HAP-1 (cell line): ENCODE measurements at places on chromosomes 5 and 9.

GRCh38 chr9:13806714-13807113 is 507.2 kb downstream of the NFIB start:
- DNase-seq: no peak

DNA sequence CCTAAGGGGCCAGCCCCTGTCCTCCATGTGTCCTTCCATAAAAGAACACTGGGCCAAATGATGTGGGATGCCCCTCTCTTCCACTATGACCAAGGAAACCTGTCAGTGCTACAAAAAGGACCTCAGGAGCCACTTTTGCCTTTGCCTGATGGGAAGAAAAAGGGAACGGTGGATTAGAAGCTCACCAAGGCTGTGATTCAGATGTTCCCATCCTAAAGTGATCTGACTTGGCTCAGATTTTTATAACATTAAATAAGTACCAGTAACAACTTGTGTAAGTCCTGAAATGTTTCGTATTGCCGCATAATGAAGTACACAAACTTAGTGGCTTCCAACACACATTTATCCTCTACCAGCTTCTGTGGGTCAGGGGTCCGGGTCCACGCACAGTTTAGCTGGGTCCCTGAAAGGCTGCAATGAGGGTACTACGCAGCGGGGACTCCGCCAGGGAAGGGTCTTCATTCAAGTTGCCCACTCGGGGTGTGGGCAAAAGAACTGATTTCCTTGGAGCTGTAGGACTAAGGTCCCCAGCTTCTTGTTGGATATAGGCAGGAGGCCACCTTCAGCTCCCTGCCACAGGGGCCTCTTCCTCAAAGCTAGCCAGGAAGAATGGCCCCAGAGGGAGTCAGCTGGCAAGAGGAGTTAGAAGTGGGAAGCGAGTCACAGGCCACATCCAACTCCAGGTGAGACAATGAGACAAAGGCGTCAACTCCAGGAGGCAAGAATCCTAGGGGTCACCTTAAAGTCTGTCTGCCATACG is 60.4 kb downstream of the RAPGEF1 start:
- no peak for DNase-seq

GRCh38 chr9:114072184-114073140 is 5.6 kb downstream of the AMBP start:
- DNase-seq: no peak

- DNase-seq: no peak
Observed at GRCh38 chr5:55911784-55912653, 60.9 kb downstream of the IL31RA start.

DNA sequence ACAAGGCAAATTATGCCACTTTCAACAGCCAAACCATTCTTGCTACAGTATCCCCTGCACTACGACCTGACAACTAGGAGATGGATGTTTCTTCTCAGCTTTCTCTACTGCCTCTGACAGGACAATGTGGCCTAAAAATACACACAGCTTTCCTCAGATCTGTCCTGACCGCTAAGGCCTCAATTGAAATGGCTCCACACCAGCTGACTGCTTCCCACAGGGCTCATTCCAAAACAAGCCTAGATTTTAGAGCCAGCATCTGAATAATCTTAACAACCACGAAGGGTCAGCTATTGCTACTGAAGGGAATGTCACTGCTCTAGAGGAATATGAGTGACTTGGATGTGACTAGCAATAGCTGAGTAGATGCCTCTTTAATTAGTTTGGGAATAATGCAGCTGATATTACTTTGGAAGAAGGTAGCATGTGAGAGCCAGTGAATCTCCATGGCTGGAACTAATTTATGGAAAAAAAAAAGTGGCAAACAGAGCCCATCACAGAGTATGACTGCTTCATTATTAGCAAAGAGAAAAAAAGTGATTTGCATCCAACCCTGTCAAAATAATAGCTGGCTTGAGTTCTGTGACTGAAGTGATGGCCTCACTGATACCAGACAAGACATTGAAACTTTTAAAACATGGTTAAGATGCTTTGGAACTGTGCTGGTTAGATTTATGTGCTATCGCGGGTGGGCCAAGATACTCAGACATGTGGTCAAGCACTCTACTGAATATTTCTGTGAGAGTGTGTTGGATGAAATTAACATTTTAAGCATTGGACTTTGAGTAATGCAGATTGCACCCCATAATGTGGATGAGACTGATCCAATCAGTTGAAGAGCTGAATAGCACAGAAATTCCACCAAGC is 450.2 kb downstream of the NR2F1-AS1 start:
- no peak for DNase-seq

- no peak for DNase-seq
Observed at GRCh38 chr5:107682533-107682932, 11.8 kb upstream of the EFNA5 start.

DNA sequence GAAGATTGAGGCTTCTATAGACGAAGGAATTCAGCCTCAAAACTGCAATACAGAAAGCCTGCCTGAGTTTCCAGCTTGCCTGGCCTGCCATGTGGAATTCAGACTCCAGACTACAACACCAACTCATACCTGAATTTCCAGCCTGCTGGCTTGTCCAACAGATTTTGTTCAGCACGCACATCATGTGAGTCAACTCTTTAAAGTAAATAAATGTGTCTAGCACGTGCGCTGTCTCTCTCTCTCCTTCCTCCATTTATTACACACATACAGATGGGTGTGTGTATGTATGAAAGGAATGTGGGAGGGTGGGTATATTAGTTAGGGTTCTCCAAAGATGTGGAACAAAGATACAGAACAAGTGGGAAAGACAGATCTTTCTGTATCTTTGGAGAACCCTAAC is 82.4 kb upstream of the TAS2R1 start:
- no peak for DNase-seq

DNA sequence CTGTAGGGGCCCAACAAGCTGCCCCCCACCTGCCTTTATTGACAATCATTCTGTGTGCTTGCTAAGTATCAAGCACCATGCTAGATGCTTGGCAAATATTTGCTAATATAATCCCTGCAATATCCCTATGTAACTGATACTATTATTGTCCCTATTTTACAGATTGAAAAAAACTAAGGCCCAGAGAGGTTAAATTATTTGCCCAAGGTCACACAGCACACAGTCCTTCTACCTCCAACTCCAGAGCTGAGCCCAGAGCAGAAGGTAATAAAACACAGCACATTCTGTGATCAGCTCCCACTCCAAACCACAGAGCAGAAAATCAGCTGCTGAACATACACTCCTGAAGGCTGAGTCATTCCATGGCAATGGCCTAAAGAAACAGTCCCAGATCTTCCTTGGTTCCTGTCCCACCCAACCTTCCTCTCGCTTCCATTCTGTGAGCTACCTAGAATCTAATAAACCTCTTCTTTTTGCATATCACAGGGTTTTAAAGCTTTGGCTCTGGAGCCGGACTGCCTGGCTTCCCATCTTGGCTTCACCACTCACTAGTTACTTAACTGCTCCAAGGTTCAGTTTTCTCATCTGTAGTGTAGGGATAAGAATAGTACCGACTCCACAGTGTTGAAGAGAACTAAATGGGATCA is 66.7 kb upstream of the ADRA1B start:
- DNase-seq: no peak

DNA sequence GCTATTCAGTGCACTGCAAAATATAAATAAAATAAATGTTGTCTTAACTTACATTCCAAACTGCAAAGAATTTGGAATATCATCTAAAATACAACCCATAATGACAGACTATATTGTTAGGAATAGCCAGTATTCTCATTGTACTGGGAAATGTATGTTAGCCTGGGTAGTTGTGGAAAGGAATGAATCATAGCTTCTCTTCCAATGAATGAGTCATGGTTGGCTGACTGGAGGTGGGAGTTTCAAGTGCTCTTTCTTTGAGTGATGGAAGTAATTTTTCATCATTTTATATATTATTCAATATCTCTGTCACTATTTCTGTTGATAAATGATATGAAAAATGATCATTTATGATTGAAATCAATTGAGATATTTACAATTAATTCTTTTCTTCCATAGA is 158.6 kb upstream of the ARRDC3 start:
- DNase-seq: no peak

DNA sequence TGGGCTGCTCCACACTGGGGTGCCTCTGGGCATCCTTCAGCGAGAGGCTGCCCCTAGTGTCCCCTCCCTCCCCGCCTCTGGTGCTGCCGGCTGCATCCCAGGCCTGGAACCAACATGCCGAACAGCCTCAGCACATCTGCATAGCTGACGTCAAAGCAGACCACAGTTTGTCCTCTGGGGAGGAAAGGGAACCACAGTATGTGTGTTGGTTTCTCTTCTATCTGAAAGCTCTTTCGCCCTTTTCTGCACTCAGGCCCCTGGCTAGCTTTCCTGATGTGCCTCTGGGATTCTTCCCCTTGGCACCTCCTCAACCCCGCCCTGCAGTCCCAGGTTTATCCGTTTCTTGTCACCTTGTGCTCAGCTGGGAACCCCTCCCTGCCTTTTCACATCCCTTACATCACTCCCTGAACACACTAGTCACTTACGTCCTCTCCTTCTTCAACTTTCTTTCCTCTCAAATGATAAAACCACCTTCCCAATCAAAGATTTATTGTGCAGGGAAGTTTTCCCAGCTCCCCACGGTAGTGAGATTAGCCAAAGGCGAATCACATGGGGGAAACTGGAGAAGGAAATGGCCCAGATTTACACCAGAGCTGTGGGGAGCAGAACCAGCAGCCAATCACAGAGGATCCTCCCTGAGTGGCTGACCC is 35.5 kb upstream of the B4GALT1 start:
- no peak for DNase-seq

DNA sequence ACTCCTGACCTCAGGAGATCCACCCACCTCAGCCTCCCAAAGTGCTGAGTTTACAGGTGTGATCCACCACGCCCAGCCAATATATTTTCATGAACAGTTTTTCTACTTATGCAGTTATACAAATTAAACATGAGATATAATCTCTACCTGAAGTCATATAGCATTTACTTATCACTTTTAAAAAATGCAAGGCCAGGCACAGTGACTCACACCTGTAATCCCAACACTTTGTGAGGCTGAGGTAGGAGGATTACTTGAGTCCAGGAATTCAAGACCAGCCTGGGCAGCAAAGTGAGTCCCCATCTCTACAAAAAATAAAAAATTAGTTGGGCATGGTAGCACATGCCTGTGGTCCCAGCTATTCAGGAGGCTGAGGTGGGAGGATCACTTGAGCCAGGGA is 164.7 kb upstream of the LHFPL2 start:
- no peak for DNase-seq

DNA sequence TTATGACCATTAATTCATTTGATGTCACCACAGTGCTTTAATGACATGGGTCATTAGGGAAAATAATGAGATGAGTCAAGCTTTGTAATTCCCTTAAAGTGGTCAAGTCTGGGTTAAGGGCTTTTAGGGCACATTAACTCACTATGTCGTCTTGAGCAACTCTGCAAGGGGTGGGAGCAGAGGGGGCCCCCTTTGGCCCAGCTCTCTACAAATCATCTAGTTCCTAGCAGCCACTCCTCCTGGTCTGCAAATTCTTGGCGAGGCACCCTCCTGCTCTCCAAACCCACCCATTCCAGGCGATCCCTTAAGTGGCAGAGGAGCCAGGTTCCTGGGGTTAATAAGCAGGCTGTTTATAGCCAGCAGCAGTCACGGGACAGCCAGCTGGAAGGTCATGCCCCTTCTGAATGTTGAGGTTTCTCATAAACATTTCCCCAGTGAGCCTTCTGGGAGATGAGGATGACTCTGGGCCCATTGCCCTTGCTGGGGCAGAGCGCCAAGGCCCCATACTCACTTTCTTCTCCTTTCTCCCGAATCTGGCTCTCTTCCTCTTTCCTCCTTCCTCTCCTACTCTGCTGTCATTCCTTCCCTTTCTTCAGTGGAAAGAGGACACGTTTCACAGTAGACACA is 14.3 kb upstream of the GPX3 start:
- DNase-seq: no peak
